ENCODE measurements at places on chromosomes 1 and 21. TPM values are rescaled to one million over a fixed set of nuclear protein-coding genes. Genes with fewer than 3 reads are reported as not detected.
A peak's percentile ranks its signal among the peaks of the same experiment; 100 is the strongest.

GRCh38 chr1:54931275-54931840, 44.4 kb upstream of the DHCR24 start:
- no peak for DNase-seq

GRCh38 chr1:229022595-229023333, 248.1 kb upstream of the RAB4A start:
- no peak for DNase-seq

DNA sequence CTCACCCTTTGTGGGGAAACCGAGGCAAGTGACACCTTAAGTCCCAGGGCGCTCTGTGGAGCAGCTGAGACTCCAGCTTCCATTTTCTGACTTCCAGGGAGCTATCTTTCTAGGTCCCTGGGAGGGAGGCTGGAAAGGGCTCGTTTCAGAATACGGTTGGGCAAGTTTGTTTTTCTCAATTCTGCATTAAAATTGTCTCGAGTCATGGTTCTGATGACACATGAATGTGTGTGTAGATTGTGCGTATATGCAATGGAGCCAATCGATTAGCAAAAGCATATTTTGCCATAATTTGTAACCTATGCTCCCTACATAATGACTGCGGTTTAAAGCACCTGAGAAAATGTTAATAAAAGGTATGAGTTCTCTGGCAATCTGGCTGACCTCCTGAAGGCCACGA, 77.3 kb downstream of the SIK1 start:
- no peak for DNase-seq

DNA sequence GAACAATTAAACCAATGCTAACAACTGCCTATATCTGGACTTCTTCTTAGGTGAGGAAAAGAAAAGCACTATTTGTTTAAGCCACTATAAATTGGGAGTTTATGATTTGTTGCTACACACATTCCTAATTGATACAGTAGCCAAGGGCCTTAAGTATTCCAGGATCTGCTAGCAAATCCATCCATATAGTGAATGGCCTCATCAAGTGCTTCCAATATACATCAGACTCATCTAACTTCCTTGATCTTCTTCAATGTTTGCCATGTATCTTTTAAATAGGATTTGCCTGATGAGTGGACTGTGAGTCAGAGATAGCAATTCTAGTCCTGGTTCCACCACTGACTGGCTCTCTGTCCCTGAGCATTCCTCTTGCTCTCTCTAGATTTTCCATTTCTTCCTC, 430.2 kb downstream of the OMA1 start:
- DNase-seq, result no peak

DNA sequence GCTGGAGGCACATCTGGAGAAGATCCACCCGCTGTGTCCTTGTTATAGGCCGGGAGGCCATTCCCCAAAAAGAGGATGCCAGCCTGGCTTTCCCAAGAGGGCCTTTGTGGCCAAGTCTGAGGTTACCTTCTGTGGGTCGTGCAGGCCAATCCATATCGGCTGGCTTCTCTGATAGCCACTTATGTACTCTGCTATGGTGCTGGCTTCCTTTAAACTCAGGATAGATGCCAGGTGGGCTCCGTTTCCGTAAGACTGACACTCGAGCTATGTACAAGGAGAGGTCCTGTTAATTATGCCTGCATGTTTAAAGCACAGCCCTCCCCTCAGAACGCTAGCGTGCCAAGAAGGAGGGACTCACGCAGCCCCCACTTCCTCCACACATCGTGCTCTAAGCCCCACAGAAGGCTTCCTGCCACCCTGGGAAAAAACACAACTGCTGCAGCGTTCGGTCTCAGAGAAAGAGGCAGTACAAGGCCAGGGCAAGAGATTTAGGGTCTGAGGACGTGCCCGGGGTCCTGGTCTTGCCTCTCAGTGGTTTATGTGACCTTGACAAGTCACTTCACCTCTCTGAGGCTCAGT, 11.6 kb downstream of the REG4 start:
- no peak for DNase-seq

- no peak for DNase-seq
Observed at GRCh38 chr1:221072214-221072613, 193.0 kb downstream of the HLX start.

GRCh38 chr1:21368515-21369289, 71.2 kb upstream of the NBPF3 start:
- DNase-seq, result peak; percentile 48

GRCh38 chr1:93244298-93245069, 64.0 kb downstream of the CCDC18 start:
- no peak for DNase-seq

- no peak for DNase-seq
Observed at GRCh38 chr1:41695118-41695745, 210.7 kb upstream of the EDN2 start.

GRCh38 chr1:154337253-154337894, 12.0 kb downstream of the ATP8B2 start:
- DNase-seq, result no peak

GRCh38 chr1:156500543-156500792, at the start of gene MEF2D:
Gene MEF2D, minus strand, starts transcription at chr1:156500775. Its CDS starts 17,483 bp downstream, at chr1:156483292.
- no peak for DNase-seq

- DNase-seq, result no peak
Observed at GRCh38 chr1:178342745-178343144, 154.0 kb downstream of the CLEC20A start.

- no peak for DNase-seq
Observed at GRCh38 chr1:156337052-156337887, 822 bp downstream of the CCT3 start.

GRCh38 chr1:170732252-170732588, 68.3 kb downstream of the PRRX1 start:
- no peak for DNase-seq

The BARHL2 gene
- not detected for total RNA-seq

The PDC gene
- not detected for total RNA-seq

The MYBPH gene
- total RNA-seq, result 8.9 TPM

The BTG3 gene
- total RNA-seq, result 50.7 TPM

The PLA2G2C gene
- not detected for total RNA-seq

Measured in urinary bladder (tissue), 4 donors.